Neural crest cell (in vitro differentiated cells): ENCODE measurements at places on chromosomes 2 and 18. TPM values are rescaled to one million over a fixed set of nuclear protein-coding genes. Genes with fewer than 3 reads are reported as not detected.

DNA sequence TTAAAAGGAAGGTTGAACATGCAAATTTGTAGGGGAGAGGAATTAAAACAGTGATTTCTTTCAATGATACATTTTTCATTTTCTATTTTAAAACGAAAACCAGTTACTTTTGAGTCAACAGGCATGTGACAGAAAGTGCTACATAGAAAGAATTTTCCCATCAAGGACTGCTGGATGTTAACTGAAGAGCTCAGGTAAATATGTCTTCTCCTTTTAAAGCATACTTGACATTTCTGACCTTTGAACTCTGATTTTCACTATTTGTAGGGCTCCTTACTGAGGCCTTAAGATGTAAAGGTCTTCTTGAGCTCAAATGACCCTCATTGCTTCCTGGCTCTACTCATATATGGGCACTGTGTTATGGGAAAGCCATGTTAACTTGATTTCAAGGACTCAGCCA is 32.4 kb downstream of the FIGN start:
- no peak for DNase-seq

Gene MSTN
- 0.35 and 0.36 TPM in 2 replicates for total RNA-seq

DNA sequence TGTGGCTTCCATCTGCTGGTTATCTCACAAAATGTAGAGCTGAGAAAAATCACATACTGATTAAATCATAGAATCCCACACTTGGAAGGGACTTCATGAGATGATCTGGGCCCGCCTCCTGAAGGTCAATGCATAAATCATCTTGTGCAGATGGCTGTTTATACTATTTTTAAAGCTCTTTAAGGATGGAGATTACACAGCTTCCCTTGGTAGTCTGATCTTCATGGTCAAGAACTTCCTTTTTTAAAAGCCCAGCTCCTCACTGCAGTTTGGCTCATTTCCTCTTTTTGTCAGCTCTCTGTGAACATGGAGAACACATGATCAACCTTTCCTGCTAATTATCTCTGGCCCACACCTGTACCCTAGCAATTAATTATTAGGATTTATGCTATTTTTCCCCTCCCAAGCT is 25.9 kb downstream of the GCG start:
- DNase-seq = no peak

DNA sequence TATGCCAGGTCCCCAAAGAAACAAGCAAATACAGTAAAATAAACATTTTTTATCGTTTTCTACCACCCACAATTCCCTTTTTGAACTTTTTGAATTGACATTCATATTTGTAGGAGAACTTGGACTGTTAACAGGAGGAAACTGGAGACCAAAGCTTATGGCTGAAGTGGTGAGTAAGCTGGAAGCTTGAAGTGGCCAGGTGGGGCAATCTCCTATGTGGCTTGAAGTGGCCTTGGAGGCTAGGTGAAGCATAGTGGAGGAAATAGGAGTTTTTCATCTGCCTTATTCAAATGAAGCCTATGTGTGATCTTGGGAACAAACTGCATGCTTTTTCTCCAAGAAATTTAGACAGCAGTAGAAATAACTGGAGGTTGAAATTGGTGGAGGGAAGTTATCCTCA is 962.9 kb upstream of the FANCL start:
- DNase-seq = no peak

GRCh38 chr2:69382547-69382946 is 4.5 kb downstream of the GFPT1 start:
- DNase-seq = no peak

DNA sequence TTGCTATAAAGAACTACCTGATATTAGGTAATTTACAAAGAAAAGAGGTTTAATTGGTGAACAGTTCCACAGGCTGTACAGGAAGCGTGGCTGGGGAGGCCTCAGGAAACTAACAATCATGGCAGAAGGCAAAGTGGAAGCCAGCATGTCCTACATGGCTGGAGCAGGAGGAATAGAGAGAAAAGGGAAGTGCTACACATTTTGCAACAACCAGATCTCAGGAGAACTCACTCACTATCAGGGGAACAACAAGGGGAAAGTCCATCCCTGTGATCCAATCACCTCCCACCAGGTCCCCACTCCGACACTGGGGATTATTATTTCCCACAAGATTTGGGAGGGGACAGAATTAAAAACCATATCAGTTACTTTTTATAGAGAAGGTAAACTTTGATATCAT is 273.5 kb upstream of the MMADHC start:
- DNase-seq = no peak

Gene GALNT14
- 1.4 and 1.5 TPM in 2 replicates for total RNA-seq

Gene AFTPH
- 14.6 and 17.3 TPM in 2 replicates for total RNA-seq

GRCh38 chr2:96409081-96409819 is 73.7 kb downstream of the NCAPH start:
- DNase-seq = no peak

DNA sequence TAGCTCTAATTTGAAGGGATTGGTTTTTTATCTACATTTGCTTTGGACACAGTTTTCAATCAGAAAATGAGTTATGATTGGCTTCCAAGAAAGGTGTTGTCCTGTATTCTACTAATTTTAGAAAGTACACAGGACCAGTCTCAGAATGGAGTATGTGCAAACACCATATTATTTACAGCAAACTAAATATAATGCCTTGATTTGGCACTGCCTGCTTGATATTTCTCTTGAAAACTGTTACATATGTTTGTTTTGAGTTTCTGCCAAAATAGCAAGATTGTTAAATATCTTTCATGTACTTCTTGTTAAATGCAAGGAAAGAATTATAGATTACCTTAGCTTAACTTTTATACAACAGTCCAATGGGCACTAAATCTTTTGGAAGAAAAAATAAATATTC is 694.9 kb downstream of the KCNJ3 start:
- DNase-seq = no peak

Gene LOXHD1
- not detected in 2 replicates for total RNA-seq

DNA sequence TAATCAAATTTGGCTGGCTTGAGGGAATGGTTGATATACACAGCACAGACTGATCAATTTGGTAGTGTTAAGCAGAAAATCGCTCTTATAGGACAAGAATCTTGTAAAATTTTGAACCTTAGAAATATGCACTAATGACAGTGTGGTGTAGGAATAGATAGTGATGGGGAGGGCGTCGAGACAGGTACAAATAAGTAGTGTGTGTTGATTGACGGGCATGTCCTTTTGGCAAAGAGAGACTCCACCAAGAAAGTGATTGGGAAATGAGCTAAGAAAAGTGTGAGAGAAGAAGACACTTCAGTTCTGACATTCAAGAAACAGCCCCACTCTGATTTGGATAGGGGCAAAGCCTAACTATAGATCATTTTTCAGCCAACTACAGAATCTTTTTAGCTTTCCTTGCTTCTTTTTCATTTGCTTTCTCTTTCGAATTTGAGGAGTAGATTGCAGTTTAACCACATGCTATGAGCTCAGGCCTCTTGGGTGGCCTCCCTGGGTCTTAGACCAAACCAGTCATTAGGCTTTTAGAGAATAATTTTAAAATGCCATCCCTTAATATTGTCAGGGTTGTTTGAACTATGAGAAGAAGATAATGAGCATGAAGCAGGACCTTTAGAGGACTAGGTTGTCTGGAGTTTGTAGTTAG is 127.1 kb downstream of the CERS6 start:
- DNase-seq = no peak

DNA sequence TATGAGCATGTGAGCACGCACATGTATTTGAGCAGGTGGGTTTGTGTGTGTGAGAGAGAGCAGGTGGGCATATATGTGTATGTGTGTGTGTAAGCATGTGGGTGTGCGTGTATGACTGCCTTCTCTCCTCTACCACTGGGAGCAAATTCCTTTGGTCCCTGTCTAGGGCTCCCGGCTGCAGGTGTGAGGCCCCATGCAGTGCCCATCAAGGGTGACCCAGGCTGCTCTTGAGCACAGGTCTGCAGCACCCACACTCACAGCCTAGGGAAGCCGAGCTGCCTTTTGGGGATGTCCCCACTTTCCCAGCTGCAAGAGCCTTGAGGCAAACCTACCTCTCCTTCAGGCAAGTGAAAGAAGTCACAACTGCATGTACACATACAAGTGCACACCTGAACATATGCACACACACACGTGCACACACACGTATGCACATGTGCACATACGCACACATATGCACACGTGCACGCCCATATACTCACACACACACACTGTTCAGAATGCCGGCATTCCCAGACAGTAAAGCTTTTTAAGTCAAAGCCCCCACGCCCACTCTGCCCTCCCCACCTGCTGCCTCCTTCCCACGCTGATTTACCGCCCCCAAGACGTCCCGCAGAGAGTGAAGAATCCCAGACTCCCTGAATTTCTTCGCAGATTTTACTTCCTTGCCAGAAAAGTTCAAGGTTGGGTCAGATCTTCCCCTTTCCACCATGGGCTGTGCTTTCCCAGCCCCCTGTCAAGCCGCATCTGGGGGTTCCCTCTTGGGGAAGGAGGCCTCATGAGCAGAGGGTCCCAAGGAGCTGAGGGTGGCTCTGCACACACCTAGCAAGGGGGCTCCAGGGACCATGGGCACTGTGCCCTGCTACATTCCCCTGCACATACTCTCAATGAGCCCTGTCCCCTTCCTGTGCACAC is 170.6 kb downstream of the TWIST2 start:
- DNase-seq = no peak

Gene ZNF804A
- 0.41 and 0.47 TPM in 2 replicates for total RNA-seq

- DNase-seq = no peak
Measured at GRCh38 chr2:108355906-108356734, 21.6 kb upstream of the SULT1C4 start.

DNA sequence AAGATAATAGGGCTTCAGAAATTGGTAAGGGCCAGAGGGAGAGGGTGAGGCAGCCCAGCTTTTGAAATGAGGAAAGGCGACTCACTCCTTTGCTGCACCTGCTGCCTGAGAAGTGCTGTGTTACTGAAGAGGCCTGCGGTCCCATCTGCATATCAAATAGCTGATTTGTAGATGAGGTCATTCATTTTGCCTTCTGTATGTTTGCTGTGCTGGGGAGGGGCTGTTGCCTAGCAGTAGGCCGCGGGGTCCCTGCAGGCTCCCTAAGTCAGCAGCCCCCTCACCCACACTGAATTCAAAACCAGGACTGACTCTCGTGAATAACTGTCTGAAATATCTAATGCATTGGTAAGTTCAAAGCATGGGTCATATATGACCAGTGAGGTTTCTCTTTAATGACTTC is 377.2 kb downstream of the SOX11 start:
- DNase-seq = no peak

DNA sequence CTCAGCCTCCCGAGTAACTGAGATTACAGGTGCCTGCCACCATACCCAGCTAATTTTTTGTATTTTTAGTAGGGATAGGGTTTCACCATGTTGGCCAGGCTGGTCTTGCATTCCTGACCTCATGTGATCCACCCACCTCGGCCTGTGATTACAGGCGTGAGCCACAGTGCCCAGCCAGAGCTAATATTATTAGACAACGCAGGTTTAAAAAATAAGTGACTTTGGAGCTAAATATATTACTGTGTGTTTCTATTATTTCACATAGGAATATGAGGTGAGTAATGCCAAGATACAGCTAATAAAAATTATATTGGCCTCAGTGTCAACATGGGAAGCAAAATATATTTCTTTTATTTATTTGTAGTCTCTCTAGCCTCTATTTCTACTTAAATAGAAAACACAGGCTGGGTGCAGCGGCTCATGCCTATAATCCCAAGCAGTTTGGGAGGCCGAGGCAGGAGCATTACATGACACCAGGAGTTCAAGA is 120.2 kb downstream of the C2orf74 start:
- DNase-seq = no peak

Gene CCDC121
- 5.8 and 6.0 TPM in 2 replicates for total RNA-seq

DNA sequence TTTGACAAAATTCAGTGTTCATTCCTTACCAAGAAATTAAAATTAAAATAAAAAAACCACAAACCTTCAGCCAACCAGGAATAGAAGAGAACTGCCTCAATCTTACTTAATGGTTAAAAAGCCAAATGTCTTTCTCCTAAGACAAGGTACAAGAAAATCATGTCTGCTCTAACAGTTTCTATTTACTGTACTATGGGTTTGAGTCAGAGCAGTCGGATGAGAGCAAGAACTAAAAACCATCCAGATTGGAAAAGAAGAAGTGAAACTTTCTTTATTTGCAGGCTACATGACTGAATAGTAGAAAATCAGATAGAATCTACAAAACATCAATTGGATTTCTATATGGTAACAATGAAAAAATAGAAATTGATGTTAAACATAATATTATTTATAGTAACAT is 555.5 kb upstream of the TNP1 start:
- DNase-seq = no peak

- DNase-seq = no peak
Measured at GRCh38 chr2:236061497-236061896, 106.7 kb downstream of the GBX2 start.

DNA sequence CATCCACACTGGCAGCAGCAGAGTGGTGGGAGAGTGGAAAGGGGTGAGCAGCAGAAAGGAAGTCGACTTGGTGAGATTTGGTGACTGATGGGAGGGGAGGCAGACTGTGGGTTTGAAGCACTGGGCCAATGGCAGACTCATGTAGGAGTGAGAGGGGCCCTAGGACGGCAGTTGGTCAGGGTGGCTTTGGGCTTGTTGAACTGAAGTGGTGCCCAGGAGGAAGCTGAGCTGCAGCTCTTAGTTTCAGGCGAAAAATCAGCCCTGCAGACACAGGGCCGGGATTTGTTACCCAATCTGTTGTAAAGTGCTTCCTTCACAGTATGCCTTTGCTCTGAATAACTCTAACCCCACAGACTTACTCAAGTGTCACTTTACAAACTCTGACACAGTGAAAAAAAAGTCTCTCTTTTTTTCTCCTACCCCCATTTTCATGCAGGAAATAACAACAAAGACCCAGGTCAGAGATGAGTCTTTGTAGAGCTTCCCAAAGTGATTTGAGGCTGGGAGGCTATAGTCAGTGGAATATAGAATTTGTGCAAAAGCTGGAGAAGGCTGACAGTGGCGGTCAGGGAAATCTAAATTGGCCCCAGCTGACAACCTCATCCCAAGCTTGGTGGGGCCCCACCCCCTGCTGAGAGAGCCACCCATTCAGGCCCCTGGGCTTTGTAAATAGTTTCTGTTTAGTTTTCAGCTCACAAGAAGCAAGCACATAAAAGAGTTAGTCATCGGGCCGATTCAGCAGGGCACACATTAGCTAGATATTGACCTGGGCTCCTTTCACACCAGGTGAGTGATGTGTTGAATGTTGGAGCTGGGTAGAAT is 226.9 kb downstream of the VAPA start:
- DNase-seq = no peak

Gene SIX2
- 0.14 TPM in 1 of 2 replicates, not detected in the other for total RNA-seq

DNA sequence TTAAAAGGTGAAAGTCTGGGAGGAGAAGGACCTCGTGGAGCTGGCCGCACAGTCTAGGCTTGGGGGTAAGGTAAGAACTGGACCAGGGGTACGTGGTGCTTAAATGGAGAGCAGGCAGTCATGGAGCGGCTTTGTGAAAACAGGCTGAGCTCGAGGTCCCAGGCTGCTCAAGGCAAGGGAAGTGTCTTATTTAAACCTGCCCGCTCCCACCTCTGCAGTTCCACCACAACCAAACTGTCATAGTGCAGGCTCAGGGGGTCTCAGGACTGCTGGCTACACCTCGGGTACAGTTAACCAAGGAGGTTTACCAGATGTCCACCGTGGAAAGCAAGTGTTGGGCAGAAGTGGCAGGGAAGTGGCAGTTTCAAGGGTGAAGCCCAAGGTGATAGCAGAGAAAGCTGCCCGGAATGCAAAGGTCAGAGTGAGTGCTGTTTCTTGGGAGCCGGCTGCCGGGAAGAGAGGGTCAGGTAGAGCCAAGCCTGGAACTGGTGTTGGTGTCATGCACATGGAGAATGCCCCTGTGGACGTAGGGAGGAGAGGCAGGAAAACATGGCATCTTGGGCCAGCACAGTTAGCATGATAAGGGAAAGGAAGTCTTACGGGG is 203.3 kb downstream of the GBX2 start:
- DNase-seq = no peak
